ENCODE measurements at places on chromosomes 5 and 9.

- DNase-seq: no peak
Observed at GRCh38 chr5:179281694-179282093, 63.6 kb downstream of the ADAMTS2 start.

- no peak for DNase-seq
Observed at GRCh38 chr5:151739939-151740335, 18.5 kb downstream of the ATOX1 start.

GRCh38 chr5:142584891-142585290 lies 101.0 kb downstream of the FGF1 start:
- DNase-seq: no peak

- DNase-seq: no peak
Observed at GRCh38 chr9:127022913-127023660, 99.3 kb downstream of the ANGPTL2 start.

DNA sequence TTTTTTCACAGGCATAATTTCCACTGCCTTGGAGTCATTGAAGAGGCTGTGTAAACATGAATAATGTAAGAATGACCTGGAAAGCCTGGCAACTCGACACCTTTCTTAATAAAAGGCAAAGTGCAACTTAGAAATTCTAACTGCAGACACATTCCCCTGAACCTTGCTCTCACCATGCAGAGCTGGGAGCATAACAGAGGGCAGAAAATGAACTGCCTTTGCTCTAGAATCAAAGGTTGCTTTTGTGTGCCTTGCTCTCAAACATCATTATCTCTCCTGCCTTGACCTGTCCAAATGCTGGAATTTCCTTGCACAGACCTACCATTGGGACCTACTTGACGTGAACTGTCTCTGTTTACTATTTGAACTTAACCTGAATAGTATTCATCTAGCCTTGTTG lies 462.0 kb upstream of the ZNF462 start:
- no peak for DNase-seq

DNA sequence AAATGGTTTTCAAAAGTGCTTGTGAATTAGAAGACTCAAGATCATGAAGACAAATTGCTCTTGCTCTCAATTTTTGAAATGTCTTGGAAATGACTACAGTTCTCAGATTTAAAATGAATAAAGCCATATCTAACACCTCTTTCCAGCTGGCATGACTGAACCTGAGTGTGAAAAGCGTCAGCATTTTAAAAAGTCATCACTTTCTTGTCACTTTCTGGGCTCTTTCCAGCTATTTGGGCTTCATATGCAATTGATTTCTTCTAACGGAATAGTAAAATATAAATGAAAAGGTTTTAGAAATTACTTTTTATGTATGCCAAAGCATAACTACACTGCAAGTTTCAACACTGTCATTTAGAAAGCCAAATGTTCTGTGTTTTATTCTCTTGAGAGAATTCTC lies 2.3 kb downstream of the GPR21 start:
- no peak for DNase-seq

GRCh38 chr5:170410401-170410800 lies 21.2 kb upstream of the KCNMB1 start:
- DNase-seq: no peak

- DNase-seq: no peak
Observed at GRCh38 chr5:12277504-12278192, 373.4 kb upstream of the CTNND2 start.

- no peak for DNase-seq
Observed at GRCh38 chr5:107361945-107362344, 308.8 kb downstream of the EFNA5 start.

DNA sequence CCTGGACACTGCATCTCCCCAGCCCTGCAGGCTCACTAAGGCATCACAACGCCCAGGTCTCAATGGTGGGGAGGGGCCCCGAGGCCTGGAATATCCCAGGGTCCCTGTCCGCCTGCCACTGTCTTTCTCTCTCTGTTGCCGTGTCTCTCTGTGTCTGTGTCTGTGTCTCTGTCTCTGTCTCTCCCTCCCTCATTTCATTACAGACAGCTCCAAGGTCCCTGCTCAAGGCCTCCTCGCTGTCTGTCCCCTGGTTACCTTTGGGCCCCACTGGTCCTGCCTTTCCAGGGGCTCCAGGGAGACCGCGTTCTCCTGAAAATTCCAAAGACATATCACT lies 3.2 kb downstream of the FCN1 start:
- no peak for DNase-seq

DNA sequence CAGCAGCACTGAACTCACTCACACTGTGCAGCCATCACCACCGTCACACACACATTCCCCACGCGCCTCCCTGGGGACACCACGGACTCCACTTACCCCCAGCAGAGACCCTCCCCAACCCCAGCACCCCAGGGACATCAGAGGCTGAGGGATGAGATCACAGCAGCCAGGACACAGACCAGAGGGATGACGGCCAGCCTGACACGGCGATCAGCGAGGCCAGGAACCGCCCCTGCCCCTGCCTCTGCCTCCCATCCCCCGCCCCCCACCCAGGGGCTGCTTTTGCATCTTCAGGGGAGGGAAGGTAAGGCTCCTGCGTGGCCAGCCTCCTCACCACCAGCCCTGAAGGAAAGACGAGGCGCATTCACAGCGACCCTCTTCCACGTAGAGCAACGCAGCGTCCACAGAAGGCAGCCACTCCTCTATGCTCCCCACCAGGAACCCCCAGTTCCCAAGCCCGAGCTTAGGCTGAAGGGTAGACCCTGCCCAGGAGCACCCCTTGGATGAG lies 104.5 kb downstream of the VAV2 start:
- no peak for DNase-seq

- DNase-seq: no peak
Observed at GRCh38 chr9:13603921-13604320, 324.4 kb upstream of the MPDZ start.

GRCh38 chr5:142400415-142400814 lies 75.6 kb upstream of the SPRY4 start:
- DNase-seq: no peak
